Spinal cord (tissue), 10 donors: ENCODE measurements at places on chromosomes 16 and 17.

DNA sequence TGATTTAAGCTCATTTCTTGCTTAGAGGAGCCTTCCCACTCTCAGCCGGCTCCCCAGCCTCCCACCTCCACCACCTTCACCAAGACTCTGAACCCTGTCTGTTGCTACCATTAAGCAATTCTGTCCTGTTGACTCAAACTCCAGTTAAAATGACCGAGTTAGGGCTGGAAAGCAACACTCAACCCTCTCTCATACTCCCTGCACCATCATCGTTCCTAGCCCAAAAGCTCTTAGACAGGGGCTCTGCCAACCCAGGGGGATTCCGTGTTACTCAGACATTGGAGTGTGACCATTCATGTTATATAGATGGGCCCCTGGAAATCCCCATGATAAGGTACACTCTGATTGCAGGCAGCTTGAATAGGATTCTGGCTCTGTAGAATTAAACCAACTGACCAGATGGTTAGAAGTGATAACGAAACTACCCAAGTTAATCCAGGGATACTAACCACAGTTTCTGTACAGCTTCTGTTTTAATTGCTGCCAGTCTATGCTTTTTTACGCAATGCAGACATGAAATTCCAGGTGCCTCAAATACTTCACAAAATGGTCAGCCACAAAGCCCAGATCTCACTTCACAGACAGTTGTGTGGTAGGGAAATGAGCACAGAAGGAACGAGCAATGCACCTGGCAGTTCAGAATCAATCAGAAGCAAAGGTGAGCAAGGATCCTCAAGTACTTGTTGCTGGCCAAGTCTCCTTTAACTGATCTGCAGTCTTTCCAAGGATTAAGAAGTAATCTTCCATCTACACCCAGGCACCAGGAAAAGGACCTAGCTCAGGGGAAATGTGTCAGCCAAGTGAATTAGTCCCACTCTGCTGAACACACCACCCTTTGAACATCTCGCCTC, 2.1 kb downstream of the SSTR2 start:
- DNase-seq, result no peak

DNA sequence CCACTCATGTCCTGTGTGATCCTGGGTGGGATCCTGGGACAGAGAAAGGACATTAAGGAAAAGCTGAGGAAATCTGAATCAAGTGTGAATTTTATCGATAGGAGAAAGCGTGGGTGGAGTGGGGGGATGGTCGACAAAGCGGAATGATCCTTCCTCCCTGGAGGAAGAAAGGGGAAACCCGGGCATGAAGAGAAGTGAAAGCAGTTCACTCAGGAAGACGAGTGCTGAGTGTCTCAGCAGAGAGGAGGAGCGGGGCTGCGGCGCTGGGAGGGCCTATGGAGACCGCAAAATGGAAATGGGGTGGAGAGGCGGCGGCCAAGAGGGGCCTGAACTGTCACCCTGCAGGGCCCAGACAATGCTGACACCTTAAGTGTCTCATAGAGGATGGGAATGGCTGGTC, 8.7 kb downstream of the ZDHHC7 start:
- DNase-seq, result no peak

- DNase-seq, result no peak
These were observed 94.2 kb upstream of the PLCG2 start for GRCh38 chr16:81684901-81685300.

DNA sequence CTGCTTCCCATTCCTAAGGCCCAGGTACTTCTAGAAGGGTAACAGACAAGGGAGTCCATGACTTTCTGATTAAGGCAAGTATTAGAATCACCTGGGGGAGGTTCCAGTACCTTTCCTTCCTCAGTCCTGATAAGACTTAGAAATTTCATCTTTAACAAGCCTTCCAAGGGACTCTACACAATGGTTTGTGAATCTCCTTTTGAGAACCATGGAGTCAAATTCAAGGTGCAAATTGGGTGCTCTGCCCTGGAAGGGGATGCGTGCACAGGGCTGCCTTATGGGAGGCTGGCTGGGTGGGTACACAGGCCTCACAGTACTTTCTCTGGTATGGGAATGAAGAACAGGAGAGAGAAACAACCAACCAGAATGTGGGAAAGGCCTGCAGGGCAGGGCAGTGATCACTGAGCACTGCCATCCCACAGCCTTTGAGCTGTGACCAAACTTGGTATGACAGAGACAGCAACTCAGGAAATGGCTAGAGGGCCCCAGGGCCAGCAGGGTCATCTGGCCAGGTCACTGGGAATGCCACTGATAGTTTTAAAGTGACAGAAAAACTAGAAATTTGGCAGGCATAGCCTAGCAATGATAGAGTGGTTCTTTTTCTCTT, 3.6 kb upstream of the TMIGD1 start:
- no peak for DNase-seq

DNA sequence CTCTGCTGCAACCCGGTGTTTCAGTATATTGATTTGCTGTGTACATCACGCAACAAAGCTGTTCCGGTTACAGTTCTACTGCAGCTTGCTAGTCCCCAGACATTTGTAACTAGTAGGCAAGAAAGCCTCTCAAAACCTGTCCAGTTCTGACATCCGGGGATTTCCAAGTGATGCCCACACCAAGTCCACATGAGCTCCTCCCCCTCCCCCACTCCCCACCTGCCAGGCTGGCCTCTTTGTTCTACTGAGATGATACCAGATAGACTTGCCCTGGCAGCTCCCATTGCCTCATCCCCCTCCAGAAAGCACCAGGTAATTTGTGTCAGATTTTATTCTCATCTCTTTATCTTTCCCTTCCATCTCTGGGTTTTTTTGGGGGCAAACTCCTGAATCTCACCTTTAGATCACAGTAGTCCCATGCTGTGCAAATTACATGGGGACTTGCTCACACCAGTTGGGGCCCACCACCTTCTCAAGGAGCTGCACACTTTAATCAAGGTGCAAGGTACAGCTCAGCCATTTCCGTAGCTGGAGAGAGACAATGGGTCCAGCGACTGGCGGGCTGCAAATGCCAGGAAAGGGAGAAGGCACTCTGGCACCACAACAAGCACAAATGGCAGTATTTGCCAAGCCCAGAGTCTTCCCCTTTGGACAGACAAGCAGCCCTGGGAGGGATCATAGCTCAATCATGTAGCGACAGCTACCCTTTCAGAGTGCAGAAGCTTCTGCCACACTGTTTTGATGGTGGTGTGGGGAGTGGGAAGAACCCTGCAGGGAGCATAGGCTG, 183.1 kb downstream of the CYLD start:
- no peak for DNase-seq

DNA sequence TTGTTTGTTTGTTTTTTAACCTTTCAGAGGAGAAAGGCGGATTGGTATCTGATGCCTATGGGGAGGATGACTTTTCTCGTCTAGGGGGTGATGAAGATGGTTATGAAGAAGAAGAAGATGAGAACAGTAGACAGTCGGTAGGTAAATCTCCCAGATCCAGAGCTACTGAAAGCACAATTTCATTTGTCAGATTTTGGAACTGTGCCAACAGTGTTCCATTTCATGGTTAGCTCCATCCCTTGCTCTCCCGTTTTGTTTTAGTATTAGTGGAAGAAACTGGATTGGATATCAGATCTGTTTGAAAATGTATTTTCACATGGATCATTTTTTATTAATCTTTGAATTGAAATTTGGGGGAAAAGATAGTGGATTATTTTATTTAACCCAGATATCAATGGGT, 1.4 kb downstream of the SAP30BP start:
- no peak for DNase-seq

GRCh38 chr17:63476854-63477479, at the start of gene ACE:
ACE (plus strand) TSS chr17:63477061; CDS start chr17:63477095, 34 bp downstream.
- DNase-seq, result no peak

DNA sequence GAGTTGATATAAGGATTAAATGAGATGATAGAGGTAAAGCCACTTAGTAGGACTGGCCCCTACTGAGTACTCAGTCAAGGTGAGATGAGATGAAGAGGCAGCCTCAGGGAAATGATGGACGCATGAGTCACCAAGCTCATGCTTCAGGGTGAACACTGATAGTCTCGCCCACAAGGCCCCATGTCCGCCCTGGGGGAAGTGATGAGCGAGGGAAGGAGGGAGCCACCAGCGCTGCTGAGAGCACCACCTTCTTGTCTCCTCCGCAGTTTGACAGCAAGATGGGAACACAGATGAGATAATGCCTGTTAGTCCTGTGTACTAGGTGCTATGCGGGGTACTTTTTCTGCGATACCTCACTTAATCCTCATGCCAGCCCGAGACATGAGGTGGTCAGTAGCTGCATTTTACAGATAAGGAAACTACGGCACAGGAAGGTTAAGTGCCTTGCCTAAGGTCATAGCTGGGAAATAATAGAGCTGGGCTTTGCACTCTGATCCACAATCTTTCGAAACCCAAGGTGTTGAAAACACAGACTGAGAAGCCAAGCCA, 383.0 kb downstream of the CPPED1 start:
- no peak for DNase-seq

GRCh38 chr17:82439829-82440365, 10.7 kb downstream of the CYBC1 start:
- DNase-seq, result no peak

DNA sequence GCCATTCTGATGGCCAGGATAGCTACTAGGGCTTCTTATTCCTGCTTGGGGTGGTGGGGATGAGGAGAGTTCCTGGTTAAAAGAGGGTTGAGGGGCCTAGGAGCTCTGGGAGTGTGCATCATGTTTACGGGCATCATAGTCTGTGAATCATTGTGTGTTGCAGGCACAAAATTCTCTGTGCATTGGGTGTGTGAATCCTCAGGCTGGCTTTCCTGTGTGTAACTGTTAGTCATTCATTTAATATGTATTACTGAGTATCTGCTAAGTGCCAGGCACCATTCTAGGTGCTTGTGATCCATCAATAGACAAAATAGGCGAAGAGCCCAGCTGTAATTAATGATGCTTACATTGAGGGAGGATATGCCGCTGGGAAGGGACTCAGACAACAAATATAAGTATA, 5.8 kb downstream of the PPY start:
- DNase-seq, result no peak

GRCh38 chr17:36673068-36673467, 71.7 kb downstream of the MRM1 start:
- no peak for DNase-seq

- DNase-seq, result no peak
These were observed 208.7 kb downstream of the KCNJ2 start for GRCh38 chr17:70378076-70378475.

DNA sequence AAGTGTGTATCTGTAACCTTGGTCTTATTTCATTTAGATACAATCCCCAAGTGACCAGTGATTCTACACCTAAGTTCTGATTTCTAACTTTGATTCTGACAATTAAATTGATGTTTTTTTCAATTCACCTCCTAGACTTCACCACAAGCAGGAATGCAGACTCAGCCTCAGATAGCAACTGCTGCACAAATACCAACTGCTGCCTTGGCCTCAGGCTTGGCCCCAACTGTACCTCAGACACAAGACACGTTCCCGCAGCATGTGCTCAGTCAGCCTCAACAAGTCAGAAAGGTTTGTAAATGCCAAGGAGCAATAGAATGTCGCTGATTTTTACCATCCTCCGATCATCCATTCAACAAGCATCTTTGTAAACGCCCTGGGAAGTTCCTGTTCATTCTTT, 177.7 kb downstream of the MRTFB start:
- DNase-seq, result no peak

DNA sequence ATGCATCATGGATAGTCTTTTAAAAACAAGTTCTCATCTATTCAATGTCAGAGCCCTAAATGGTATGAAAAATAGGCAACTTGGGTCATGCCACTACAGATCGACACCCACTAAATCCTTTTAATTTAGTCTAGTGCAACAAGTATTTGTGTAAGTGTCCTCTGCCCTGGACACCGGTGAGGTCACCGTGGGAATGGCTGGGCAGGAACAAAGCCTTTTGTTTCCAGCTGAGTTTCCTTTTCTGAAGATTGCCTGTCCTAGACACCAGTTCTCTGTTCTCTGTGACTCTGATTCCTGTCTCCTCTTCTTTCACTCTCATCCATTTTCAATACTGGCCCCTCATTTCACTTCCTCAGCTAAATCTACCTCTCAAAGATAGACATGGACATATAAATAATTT, 446.5 kb downstream of the MAF start:
- no peak for DNase-seq

- DNase-seq, result no peak
These were observed 61.6 kb downstream of the TIMM22 start for GRCh38 chr17:1058423-1059130.

- no peak for DNase-seq
These were observed 46.6 kb downstream of the PIK3R5 start for GRCh38 chr17:8918807-8919465.

- no peak for DNase-seq
These were observed 802 bp downstream of the SETD6 start for GRCh38 chr16:58515871-58516767.

GRCh38 chr16:86257546-86257945, 252.8 kb upstream of the FOXF1 start:
- DNase-seq, result no peak

GRCh38 chr16:49440156-49441065, 66.8 kb downstream of the C16orf78 start:
- DNase-seq, result no peak

GRCh38 chr16:52411011-52411410, 135.9 kb downstream of the TOX3 start:
- no peak for DNase-seq

DNA sequence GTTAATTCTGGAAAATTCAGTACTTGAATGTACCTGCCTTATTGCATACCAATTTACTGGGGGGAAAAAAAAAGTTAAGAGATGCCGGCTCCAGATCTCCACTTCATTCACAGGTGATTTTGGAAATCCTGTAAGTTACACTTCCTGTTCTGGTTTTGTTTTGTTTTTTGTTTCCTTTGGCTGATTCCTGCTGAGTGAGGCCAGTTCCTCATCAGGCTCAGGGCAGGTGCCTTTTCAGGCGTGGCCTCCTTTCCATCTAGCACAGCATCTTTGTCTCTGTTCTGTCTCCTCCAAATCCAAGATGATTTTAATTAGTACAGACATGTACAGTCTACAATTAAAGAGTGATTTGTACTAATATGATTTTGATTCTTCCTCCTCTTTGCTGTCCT, 19.2 kb downstream of the CYB561 start:
- DNase-seq, result no peak

DNA sequence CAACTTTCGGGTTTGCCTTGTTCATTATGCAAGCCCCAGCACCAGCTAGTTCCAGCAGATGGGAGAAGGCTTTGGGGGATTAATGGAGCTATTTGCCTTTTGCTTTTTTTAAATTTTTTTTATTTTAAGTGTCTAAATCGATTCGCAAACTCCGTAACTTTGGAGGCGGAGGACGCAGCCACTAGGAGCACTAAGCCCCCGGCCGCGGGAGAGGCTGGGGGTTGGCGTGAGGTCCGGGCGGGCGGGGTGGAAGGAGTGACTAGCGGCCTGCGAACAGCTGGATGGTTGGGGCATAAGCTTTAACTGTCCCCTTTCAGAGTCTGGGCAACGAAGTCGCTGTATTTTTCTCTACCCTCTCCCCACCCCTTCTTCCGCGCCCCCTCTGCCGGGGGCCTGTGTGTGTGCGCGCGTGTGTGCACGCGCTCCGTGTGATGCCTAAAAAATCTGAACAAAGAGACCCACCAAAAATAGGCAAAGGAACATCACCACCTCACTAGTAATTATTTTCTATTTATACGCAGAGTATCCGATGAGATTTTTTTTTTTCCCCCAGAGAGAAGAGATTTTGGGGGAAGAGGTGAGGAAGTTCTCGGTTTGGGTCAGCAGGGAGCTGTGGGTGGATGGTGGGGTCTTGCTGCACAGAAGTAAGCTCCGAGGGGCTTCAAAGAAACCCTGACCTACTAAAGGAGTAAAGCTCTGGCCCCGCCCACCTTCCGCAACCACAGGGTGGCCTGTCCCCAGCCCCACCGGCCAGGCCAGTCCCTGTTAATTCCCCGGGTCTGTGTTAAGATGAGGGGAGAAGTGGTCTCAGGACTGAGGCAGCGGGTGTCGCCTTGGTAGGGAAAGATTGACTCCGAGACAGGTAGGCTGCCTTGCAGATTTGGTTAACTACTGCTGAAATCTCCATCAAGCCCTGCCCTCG, 2.3 kb downstream of the SHISA9 start:
- peak; percentile 72 for DNase-seq
